Calu3 (cell line): ENCODE measurements at places on chromosomes 1 and 21. TPM values are rescaled to one million over a fixed set of nuclear protein-coding genes. Genes with fewer than 3 reads are reported as not detected.
A peak's percentile ranks its signal among the peaks of the same experiment; 100 is the strongest.

The SLC22A15 gene
- total RNA-seq: 3.9 and 5.0 TPM in 2 replicates

The KTI12 gene
- 9.1 and 11.8 TPM in 2 replicates for total RNA-seq

The TFB2M gene
- total RNA-seq: 21.8 and 23.0 TPM in 2 replicates

The P3R3URF gene
- not detected in 2 replicates for total RNA-seq

The TNNT2 gene
- 1.4 and 2.2 TPM in 2 replicates for total RNA-seq

The POU2F1 gene
- total RNA-seq: 25.3 and 25.4 TPM in 2 replicates

The FLG gene
- not detected in 2 replicates for total RNA-seq

The NME7 gene
- total RNA-seq: 25.2 and 33.2 TPM in 2 replicates

The ASPM gene
- total RNA-seq: 36.3 and 44.0 TPM in 2 replicates

DNA sequence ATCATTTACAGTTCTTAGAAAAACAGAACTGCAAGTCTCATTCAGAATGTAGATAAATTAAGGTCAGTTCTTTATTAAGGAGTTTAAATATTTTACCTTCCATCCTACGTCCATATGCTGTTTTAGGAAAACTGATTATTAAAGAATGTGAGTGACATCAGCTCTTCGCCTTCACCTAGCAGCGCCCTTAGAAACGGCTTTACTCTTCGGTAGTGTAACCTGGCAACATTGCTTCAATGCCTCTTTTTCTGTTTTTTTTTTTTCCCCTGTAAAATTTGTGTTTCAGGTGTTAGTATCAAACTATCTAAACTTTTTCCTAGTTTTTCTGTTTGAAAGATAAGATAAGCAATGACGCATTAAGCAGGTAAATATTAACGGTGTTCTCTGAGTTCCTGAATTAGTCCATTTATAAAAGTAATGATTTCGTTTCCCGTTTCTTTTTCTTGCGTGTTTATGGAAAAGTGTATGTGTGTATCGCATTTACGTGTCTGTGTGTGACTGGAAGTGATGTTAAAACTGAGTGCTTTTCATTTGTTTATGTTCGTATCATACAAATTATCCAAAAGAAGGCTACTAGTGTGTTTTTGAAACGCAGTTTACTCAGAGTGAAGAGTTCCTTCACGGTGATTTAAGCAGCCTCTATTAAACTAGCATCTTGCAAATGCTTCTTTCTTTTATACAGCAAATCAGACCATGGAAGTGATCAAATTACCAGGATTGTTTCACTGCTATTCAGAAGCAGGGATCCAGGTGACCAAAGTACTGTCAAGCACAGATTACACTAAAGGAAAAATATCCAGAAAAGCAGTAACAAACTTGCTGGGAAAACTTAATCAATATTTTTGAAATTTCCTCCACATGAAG is 139.0 kb downstream of the SDCCAG8 start:
- peak; percentile 22 for DNase-seq

- DNase-seq: no peak
Observed at GRCh38 chr1:71400050-71400449, 319.2 kb upstream of the ZRANB2 start.

DNA sequence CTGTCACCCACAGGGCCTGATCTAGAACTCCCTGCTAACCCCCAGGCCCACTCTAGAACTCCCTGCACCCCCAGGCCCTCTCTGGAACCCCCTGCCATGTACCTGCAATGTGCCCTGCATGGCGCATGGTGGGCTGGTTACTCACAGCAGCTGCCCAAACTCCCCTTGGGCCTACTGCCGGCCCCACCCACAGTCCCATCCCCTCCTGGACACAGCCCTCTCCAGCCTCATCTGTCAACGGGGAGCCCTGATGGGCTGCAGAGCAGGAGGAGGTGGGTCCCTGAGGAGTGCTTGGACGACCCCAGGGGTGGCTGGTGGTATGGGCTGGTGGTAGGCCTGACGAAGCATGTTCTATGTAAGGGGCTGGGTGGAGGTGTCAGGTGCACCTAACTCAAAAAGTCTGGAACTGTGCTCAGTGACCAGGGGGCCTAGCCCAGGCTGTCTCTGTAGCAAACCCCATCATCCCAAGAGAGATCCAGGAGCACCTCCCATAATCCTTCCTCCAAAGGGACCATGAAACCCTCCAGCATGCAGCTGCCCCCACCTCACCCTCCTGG is 19.0 kb upstream of the PRSS38 start:
- DNase-seq: no peak

DNA sequence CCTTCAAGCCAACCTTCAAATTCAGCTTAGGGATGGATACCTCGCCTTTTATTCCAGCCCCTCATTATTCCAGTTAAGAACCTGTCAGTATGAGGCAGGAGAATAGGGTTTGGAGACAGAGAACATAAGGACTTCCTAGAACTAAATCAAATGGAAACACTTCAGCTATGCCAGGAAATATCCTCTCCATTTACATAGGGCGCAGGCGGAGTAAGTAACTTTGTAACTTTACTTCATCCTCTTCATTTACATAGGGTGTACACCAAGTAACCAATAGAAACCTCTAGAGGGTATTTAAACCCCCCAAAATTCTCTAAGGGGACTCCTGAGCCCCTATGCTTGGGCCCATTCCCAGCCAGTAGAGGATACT is 75.4 kb upstream of the ATF3 start:
- DNase-seq: no peak

DNA sequence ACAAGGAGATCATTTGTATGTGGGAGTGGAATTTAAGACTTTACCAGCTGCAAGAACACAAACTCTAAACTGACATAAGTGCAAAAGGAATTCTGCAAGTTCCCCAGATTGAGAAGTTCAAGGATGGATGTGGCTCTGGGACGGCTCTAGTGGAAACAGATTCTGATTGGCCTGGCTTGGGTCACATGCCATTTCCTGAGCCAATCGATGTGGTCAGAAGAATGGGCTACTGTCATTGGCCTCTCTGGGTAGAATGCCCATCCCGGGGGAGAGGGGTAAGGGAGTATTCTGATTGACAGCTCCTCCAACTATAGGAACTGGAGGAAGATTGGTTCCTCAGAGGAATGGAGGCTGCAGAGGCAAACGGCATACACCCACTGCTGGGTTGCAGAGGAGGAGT is 6.0 kb upstream of the IFNLR1 start:
- no peak for DNase-seq

- no peak for DNase-seq
Observed at GRCh38 chr1:115241309-115241708, 96.7 kb downstream of the NGF start.

GRCh38 chr1:208206092-208206698 is 38.0 kb downstream of the PLXNA2 start:
- no peak for DNase-seq

DNA sequence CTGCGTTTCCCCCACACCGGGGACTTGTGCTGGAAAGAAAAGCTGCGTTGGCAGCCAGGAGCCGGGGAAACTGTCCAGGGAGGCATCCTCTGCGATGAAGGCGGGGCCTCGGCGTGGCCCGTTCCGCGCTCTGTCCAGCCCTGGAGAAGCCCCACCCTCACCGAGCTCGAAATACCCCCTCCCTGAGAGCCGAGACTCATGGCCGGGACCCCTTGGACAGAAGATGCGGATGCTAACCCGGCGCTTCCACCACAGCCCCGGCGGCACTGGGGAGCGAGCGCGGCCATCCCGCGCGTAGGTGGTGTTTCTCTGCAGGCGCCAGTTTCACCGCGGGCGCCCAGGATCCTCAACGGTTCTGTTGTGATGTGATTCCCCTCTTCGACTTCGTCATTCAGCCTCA is 31.6 kb downstream of the PDE9A start:
- DNase-seq: no peak

DNA sequence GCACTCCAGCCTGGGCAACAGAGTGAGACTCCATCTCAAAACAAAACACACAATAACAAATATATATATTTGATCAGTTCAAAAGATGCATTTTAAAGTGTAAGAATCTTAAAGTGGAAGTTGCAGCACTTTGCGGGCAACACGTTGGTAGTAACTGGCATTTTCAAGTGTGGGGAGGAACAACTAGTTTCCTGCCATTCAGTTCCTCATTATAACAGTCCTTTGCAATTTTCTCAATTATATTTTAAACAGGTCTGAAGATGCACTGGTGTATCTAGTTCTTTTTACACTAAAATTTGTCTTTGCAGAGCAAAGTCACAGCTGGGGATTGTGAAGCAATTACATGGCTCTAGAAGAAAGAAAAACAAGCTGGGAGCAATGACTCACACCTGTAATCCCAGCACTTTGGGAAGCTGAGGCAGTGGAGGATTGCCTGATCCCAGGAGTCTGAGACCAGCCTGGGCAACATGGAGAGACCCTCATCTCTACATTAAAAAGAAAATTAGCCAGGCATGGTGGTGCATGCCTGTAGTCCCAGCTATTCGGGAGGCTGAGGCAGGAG is 25.3 kb downstream of the RRAGC start:
- no peak for DNase-seq

- no peak for DNase-seq
Observed at GRCh38 chr1:76038287-76039004, 36.1 kb upstream of the ST6GALNAC3 start.

DNA sequence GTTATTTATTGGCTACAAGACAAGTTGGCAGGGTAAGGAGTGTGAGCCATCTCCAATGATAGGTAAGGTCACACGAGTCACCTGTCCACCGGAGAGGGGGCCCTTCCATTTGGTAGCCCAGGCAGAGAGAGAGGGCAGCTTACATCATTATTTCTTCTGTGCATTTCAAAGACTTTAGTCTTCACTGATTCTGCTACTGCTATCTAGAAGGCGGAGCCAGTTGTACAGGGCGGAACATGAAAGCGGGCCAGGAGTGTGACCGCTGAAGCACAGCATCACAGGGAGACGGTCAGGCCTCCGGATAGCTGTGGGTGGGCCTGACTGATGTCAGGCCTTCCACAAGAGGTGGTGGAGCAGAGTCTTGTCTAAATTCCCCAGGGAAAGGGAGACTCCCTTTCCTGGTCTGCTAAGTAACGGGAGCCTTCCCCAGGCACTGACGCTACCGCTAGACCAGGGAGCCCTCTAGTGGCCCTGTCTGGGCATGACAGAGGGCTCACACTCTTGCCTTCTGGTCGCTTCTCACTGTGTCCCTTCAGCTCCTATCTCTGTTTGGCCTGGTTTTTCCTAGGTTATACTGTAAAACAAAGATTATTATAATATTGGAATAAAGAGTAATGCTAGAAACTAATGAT is 36.7 kb downstream of the ZNF695 start:
- DNase-seq: no peak

DNA sequence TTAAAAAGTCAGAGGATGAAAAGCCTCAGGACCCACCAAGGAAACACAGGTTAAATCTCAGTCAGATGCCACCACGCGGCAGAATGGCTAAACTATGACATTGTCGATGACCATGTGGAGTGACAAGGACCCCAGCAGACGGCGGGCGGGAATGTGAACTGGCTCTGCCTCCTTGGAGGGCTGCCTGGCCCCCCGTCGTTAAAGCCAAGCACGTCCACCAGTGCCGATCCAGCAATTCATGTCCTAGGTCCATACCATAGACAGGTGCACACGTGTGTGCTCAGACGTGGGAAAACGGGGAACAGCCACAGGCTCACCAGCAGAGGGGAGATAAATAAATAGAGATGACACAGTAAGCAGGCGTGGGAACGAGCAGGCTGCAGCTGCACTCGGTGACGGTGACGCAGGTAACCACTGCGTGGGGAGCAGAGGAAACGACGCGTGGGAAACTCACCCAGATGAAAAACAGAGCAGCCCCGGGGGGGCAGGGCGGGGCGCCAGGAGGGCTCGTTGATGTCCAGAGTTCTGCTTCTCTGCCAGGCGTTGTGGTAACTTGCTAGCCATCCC is 28.3 kb upstream of the PCBP3 start:
- no peak for DNase-seq

GRCh38 chr21:39715804-39716397 is 29.1 kb upstream of the IGSF5 start:
- DNase-seq: peak; percentile 60

DNA sequence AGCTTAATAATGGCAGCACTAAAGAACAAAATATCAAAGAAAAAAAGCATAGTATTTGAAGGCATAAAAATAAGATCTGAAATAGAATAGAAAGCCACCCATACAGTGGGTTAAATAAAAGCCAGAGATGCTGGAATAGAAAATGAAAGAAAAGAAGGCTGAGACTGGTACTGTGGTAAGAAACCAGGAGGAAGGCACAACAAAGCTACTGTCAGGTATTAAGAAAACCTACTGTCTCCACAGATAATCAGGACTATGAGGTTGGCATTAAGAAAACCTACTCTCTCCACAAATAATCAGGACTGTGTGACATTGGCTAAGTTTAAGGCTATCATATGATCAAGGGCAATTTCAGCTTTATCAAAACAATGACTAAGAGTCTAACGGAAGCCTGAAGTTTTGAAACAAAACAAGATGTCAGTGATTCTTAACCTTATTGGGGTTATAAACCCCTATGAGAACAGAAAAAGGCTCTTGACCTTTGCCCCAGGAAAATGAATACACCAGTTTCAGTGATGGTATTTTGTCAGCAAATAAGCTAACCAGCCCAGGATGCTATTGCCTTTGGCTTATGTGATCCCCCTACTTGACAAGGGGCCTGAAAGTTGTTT is 24.4 kb downstream of the MCOLN2 start:
- no peak for DNase-seq

GRCh38 chr1:228134591-228134990 is 5.5 kb upstream of the GUK1 start:
- DNase-seq: no peak

DNA sequence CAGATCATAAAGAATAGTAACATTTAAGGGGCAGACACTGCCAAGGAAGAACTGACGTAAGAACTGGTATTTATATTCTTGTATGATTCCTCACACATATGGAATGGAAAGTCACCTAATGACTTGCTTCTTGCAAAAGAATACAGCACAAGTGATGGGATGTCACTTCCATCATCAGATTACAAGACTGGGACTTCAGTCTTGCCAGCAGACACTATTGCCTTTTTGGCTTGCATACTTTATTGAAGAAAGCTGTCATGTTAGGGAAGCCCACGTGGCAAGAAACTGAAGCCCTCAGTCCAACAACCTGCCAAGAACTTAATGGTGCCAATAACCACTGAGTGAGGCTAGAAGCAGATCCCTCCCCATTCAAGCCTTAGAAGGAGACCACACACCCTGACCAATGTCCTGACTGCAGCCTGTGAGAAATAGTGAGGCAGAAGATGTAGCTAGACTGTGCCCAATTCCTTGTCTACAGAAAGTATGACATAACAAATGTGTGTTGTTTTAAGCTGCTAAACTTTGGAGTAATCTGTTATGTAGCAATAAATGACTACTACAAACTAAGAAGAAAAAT is 12.0 kb downstream of the EGLN1 start:
- no peak for DNase-seq

DNA sequence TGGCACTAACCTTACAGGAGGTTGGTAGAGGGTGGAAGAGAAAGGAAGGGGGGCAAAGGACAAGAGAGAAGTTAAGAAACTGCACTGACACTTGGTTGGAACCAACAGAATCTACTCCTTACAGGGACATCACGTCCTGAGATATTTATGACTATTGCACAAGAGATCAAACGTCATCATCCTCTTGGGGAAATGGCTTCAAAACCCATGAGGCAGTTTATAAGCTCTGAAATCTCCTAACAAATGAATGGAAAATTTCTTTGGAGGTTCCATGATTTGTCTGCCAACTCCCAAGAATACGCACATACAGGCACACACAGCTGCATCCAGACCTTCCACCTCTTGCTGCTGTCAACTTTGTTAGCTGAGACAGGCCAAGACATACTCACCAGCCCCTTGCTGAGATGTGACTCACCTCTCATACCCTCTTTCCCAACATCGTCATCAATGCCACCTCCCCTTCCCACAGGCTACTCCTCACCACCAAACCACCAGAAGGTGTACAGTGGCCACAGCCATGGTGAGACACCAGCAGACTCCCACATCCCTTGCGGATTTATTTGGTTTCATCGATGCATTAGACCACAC is 135.5 kb downstream of the SETD4 start:
- peak; percentile 11 for DNase-seq
